ENCODE measurements at places on chromosomes 13 and 19.

- no peak for DNase-seq
- H3K4me3 ChIP-seq, result no peak overlapping the region
- H3K27me3 ChIP-seq, result no peaks in the 10 kb centered on the region
- H3K36me3 ChIP-seq, result no peaks in the 10 kb centered on the region
These were observed 13.5 kb upstream of the COMP start for GRCh38 chr19:18804643-18805042.

DNA sequence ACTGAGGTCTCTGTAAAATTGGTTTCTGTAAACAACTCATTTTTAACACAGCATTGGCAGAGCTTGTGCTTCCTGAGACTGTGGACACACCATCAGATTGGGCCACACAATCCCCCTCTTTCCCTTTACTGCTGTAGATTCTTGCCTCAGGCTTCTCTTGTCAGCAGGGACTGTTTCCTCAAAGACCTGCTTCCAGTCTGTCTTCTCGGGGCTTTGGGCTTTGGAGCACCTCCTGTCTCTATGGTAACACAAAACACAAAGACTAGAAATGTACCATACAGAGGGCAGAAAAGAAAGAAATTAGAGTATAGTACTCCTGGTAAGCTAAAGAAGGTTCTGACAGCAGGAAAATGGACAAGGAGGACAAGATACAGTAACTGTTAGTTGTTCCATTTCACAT is 484.5 kb downstream of the DIAPH3 start:
- H3K27ac ChIP-seq, result no peak overlapping the region
- no peaks in the 10 kb centered on the region for H3K4me1 ChIP-seq
- H3K36me3 ChIP-seq, result no peaks in the 10 kb centered on the region

DNA sequence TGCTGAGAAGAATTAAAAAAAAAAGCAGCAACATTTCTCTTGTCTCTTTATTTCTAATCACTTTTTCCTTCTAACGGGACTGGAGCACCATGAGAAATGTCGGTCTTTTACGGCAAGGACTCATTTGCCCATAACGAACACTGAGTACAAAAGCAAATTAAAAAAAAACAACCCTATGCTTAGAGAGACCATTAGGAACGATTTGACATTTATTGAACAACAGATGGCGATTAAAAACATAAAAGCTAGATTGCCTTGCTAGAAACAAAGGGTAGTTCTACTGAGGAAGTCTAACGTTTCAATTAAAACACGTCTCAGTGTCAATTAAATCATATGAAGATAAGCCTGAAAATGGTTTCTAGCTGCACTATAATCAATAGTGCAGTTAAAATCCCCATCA is 51.1 kb downstream of the OLFM4 start:
- DNase-seq, result no peak
- no peak overlapping the region for H3K4me3 ChIP-seq
- H3K27ac ChIP-seq, result no peak overlapping the region
- H3K27me3 ChIP-seq, result no peaks in the 10 kb centered on the region
- H3K4me1 ChIP-seq, result no peaks in the 10 kb centered on the region
- H3K36me3 ChIP-seq, result no peaks in the 10 kb centered on the region

- H3K27ac ChIP-seq, result peak overlapping the region; percentile 95
- H3K27me3 ChIP-seq, result no peaks in the 10 kb centered on the region
- peaks cover 44% of the 10 kb centered on the region for H3K4me1 ChIP-seq
- H3K4me3 ChIP-seq, result peak overlapping the region; percentile 81
These were observed 9.9 kb upstream of the MKNK2 start for GRCh38 chr19:2060884-2061494.

- H3K4me3 ChIP-seq, result no peak overlapping the region
- no peaks in the 10 kb centered on the region for H3K36me3 ChIP-seq
- no peaks in the 10 kb centered on the region for H3K4me1 ChIP-seq
These were observed 40.1 kb downstream of the GPC6 start for GRCh38 chr13:93266681-93267080.

DNA sequence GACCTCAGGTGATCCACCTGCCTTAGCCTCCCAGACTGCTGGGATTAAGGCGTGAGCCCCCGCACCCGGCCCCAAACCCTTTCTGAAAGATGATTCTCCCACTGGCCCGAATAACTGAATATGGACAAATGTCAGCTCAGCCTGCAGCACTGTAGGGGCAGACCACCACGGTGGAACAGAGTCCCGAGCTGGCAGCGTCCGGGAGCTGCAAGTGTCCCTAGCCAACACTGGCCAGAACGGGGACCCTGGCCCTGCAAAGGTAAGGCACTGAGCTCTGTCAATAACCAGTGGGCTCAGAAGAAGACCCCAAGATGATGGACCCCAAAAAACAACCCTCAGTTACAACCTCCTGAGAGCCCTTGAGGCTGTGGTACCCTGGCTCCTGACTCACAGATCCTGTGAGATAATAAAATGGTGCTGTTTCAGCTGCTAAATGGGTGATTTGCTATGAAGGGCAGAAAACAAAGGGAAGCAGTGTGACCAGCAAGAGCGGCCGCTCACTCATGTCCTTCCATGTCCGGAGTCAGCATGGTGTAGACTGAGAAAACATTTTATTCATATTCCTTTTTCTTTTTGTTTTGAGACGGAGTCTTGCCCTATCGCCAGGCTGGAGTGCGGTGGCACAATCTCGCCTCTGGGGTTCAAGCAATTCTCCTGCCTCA is 1.6 kb downstream of the LSM7 start:
- peaks cover 61% of the 10 kb centered on the region for H3K4me1 ChIP-seq
- peak overlapping the region; percentile 48 for H3K27ac ChIP-seq
- H3K27me3 ChIP-seq, result no peaks in the 10 kb centered on the region

- H3K27ac ChIP-seq, result no peak overlapping the region
- peak; percentile 79 for DNase-seq
- no peak overlapping the region for H3K4me3 ChIP-seq
- peaks cover 50% of the 10 kb centered on the region for H3K27me3 ChIP-seq
- H3K4me1 ChIP-seq, result peaks cover 44% of the 10 kb centered on the region
- H3K36me3 ChIP-seq, result no peaks in the 10 kb centered on the region
These were observed 9.1 kb downstream of the LYL1 start for GRCh38 chr19:13093407-13094105.

- no peak for DNase-seq
- peaks cover 2% of the 10 kb centered on the region for H3K36me3 ChIP-seq
- H3K4me1 ChIP-seq, result no peaks in the 10 kb centered on the region
- no peaks in the 10 kb centered on the region for H3K27me3 ChIP-seq
These were observed 27.2 kb downstream of the WDR62 start for GRCh38 chr19:36081894-36082293.

- peak overlapping the region; percentile 98 for H3K4me3 ChIP-seq
- peaks cover 47% of the 10 kb centered on the region for H3K27me3 ChIP-seq
- DNase-seq, result no peak
- H3K4me1 ChIP-seq, result peaks cover 5% of the 10 kb centered on the region
These were observed 2.0 kb downstream of the SPRY2 start for GRCh38 chr13:80338781-80339562.

GRCh38 chr13:99439850-99440604 is 61.2 kb upstream of the TM9SF2 start:
- DNase-seq, result no peak
- no peak overlapping the region for H3K27ac ChIP-seq
- peaks cover 18% of the 10 kb centered on the region for H3K4me1 ChIP-seq
- H3K36me3 ChIP-seq, result no peaks in the 10 kb centered on the region
- H3K27me3 ChIP-seq, result no peaks in the 10 kb centered on the region

- no peak overlapping the region for H3K27ac ChIP-seq
- peaks cover 81% of the 10 kb centered on the region for H3K36me3 ChIP-seq
- H3K27me3 ChIP-seq, result no peaks in the 10 kb centered on the region
- no peaks in the 10 kb centered on the region for H3K4me1 ChIP-seq
- no peak for DNase-seq
These were observed 53.2 kb downstream of the TMED1 start for GRCh38 chr19:10782795-10783194.

- peaks cover 29% of the 10 kb centered on the region for H3K4me1 ChIP-seq
- peak overlapping the region; percentile 7 for H3K4me3 ChIP-seq
- no peaks in the 10 kb centered on the region for H3K27me3 ChIP-seq
- DNase-seq, result no peak
- H3K36me3 ChIP-seq, result peaks cover 12% of the 10 kb centered on the region
These were observed 3.9 kb downstream of the PPP5C start for GRCh38 chr19:46350758-46351159.

GRCh38 chr13:40781717-40782116 is 7.7 kb upstream of the SLC25A15 start:
- no peaks in the 10 kb centered on the region for H3K36me3 ChIP-seq
- H3K4me1 ChIP-seq, result peaks cover 18% of the 10 kb centered on the region
- H3K27ac ChIP-seq, result no peak overlapping the region
- no peaks in the 10 kb centered on the region for H3K27me3 ChIP-seq
- H3K4me3 ChIP-seq, result no peak overlapping the region
- DNase-seq, result no peak

DNA sequence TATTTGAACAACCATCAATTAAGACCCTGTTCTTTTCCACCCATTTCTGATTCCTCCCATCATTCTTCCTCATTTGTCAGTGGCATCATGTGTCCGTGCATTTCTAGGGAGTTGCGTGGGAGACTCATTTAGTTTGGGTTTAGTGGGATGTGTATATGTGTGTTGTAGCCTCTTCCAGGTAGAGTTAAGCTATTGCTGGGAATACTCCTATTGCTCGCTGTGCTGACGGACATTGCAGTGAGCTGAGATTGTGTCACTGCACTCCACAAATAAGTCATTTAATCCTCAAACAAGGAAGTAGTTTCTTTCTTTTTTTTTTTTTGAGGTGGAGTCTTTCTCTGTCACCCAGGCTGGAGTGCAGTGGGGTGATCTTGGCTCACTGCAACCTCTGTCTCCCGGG is 42.2 kb upstream of the RCBTB2 start:
- H3K4me3 ChIP-seq, result no peak overlapping the region
- no peak overlapping the region for H3K27ac ChIP-seq
- no peak for DNase-seq
- H3K27me3 ChIP-seq, result no peaks in the 10 kb centered on the region

GRCh38 chr19:23774524-23774971 is 15.9 kb upstream of the ZNF681 start:
- H3K4me1 ChIP-seq, result no peaks in the 10 kb centered on the region
- DNase-seq, result no peak
- H3K36me3 ChIP-seq, result peaks cover 10% of the 10 kb centered on the region
- no peaks in the 10 kb centered on the region for H3K27me3 ChIP-seq
- no peak overlapping the region for H3K4me3 ChIP-seq

- no peak overlapping the region for H3K27ac ChIP-seq
- no peak for DNase-seq
- H3K4me3 ChIP-seq, result no peak overlapping the region
- peaks cover 28% of the 10 kb centered on the region for H3K27me3 ChIP-seq
- H3K36me3 ChIP-seq, result no peaks in the 10 kb centered on the region
These were observed 4.3 kb downstream of the SOX1 start for GRCh38 chr13:112071102-112071722.

- peaks cover 8% of the 10 kb centered on the region for H3K4me1 ChIP-seq
- no peak overlapping the region for H3K27ac ChIP-seq
- H3K4me3 ChIP-seq, result no peak overlapping the region
- H3K27me3 ChIP-seq, result peaks cover 3% of the 10 kb centered on the region
- peak; percentile 51 for DNase-seq
These were observed 45.5 kb upstream of the C13orf46 start for GRCh38 chr13:114019367-114019766.

GRCh38 chr13:29524176-29524575 is 71.3 kb downstream of the SLC7A1 start:
- no peak overlapping the region for H3K4me3 ChIP-seq
- H3K36me3 ChIP-seq, result peaks cover 67% of the 10 kb centered on the region
- H3K27ac ChIP-seq, result no peak overlapping the region
- DNase-seq, result no peak

- H3K27ac ChIP-seq, result no peak within 1 kb of the TSS
- peak within 1 kb of the TSS; percentile 32 for H3K4me3 ChIP-seq
- H3K27me3 ChIP-seq, result peaks cover 74% of the 10 kb centered on the region
- no peaks in the 10 kb centered on the region for H3K36me3 ChIP-seq
- peak; percentile 61 for DNase-seq
These were observed at the start of gene GRIN3B for GRCh38 chr19:1000095-1000494. TSS of gene GRIN3B (plus strand) at chr19:1000419. CDS start at chr19:1000438, 19 bp downstream.

- H3K4me3 ChIP-seq, result no peak overlapping the region
- H3K27me3 ChIP-seq, result no peaks in the 10 kb centered on the region
- H3K27ac ChIP-seq, result no peak overlapping the region
- no peaks in the 10 kb centered on the region for H3K36me3 ChIP-seq
- peaks cover 3% of the 10 kb centered on the region for H3K4me1 ChIP-seq
These were observed 2.4 kb downstream of the HPN start for GRCh38 chr19:35043906-35044305.

DNA sequence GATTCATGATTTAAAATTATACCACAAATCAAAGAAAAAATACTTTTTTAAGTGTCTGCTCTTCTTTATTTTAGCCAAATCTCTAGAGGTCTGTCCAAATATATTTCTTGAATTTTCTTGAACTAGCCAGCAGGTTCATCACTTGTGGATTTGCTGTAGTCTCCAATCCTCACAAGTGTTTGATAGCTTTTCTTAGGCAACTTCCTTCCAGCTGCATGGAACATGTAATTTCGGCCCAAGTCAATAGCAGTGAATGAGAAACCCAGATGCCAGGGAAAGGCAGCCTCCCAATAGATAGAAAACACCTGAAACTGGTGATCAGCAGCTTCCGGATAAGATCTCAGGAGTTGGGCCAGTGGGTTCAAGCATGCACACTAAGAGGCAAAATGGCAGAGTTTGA is 15.6 kb upstream of the RNASEH2B start:
- no peaks in the 10 kb centered on the region for H3K27me3 ChIP-seq
- H3K4me3 ChIP-seq, result no peak overlapping the region
- no peak for DNase-seq

GRCh38 chr13:32032759-32033158 is 1.2 kb downstream of the FRY start:
- H3K4me1 ChIP-seq, result peaks cover 11% of the 10 kb centered on the region
- no peaks in the 10 kb centered on the region for H3K36me3 ChIP-seq
- H3K27me3 ChIP-seq, result no peaks in the 10 kb centered on the region
- no peak overlapping the region for H3K27ac ChIP-seq
- H3K4me3 ChIP-seq, result no peak overlapping the region

DNA sequence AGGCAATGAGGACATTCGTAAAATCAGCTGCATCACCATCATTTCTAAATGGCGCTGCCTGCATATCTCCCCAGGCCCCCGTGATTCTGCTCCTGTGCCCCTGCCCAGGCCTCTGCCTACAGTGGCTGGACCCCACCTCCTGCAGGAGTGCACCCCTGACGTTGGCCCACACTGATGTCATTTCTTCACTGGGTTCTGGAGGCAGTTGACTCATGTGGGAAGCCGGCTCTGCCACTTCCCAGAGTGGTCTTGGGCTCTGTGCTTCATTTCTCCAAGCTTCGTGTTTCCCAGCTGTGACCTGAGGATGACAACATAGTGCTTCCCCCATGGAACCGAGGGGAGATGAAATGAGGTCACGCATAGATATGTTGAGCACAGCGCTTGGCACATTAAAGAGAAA is 19.9 kb downstream of the CCNE1 start:
- peak overlapping the region; percentile 5 for H3K4me3 ChIP-seq
- no peaks in the 10 kb centered on the region for H3K36me3 ChIP-seq
- no peaks in the 10 kb centered on the region for H3K27me3 ChIP-seq
- DNase-seq, result no peak
- peak overlapping the region; percentile 83 for H3K27ac ChIP-seq
- peaks cover 23% of the 10 kb centered on the region for H3K4me1 ChIP-seq

GRCh38 chr13:45787346-45787745 is 64.2 kb downstream of the SIAH3 start:
- H3K36me3 ChIP-seq, result no peaks in the 10 kb centered on the region
- no peak overlapping the region for H3K27ac ChIP-seq
- peaks cover 2% of the 10 kb centered on the region for H3K27me3 ChIP-seq
- DNase-seq, result no peak

DNA sequence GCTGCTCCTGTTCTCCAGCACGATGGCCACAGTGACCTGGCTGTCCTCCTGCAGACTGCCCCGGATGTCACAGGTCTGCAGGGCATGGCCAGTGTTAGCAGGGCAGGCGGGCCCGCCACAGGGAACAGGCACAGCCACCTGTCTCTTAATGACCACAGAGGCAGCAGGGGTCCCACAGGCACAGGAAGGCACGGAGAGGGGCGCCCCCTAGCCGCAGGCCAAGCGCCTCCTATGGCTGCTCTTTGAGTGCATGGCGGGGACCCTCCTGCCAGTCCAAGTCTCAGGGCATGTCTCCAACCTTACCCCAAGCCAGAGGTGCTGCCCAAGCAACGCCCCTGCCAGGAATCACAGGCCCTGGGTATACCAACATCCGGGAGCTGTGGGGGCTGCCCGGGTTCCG is 14.1 kb downstream of the IZUMO4 start:
- H3K27ac ChIP-seq, result no peak overlapping the region
- H3K4me3 ChIP-seq, result no peak overlapping the region
- no peaks in the 10 kb centered on the region for H3K4me1 ChIP-seq
